ENCODE measurements at places on chromosomes 16 and 17.

GRCh38 chr16:13956635-13957196 is 36.8 kb downstream of the ERCC4 start:
- no peak for DNase-seq

- no peak for DNase-seq
These were observed 27.2 kb downstream of the LLGL2 start for GRCh38 chr17:75552425-75553294.

DNA sequence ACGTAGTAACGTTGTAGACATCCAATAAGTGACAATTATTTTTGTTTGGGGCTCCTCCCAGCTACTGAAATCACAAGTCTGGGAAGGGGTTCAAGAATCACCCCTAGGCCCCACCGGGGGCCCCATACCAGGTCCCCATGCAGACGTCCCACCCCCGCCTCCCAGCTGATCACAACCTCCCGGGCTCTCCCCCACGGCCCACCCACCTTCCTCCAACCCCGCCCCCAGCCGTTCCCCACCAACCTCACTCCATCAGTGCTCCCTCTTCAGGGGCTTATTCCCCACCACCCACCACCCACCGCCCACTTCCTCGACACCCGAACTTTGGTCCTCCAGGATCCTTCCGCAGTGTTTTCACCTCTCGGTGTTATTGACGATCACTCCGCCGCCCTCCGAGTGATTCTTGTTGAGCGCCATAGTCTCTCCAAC is 240 bp downstream of the WBP2 start:
- DNase-seq, result no peak

DNA sequence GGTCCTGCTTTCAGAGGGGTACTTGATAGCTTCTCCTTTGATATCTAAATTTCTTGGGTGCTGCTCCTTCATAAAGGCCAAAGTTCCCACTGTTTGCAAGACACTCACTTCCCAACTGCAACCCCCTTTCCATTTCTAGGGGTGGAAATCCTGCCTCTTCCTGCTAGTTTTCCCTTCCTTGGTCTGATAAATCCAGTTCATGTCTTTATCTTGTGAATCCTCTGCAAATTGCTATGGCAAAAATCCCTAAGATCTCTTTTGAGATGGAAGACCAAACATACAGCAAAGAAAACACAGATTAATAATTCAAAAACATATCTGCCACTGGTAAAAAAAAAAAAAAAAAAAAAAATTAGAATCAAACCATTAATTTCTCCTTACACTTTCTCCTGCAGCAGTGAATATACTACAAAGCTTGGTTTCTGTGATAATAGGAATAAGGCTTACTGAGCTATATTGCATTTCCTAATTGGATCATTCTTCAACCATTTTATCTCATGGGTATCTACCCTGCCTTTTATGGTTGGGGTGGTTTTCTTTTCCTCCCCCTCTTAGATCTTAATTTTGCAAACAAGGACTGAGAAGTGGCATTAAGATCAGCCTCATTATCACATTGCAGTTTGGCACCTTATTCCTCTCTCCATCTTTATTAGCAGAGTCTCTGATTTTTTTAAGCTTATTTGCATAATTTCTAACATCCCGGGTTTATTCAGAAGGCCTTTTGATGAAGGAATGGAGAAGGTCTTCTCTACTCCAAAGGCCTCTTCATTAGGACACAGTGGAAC is 439.1 kb downstream of the XYLT1 start:
- no peak for DNase-seq

DNA sequence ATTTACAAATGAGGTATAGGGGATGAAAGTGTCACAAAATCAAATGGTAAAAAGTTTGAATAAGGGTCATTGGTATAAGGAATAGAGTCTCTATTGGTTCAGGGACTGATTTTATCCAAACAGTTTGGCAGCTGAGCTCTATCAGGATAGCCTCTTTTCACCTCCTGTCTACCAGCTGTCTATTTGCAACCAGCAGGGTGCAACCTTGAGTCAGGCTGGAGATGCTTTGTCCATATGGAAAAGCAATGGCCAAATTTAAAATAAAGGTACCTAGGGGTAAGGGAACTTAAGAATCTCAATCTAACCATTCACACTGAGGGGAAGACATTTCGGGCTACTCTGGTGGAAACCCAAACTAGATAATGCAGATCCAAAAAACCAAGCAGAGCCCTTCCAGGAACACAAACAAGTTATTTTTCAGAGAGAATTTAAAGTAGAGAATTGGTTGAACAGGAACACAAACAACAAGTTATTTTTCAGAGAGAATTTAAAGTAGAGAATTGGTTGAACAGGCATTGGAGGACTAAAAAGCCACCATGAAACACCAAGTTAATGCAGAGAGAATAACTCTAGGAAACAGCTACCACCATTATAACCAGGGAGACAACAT is 12.6 kb upstream of the CA10 start:
- DNase-seq, result no peak
